ENCODE measurements at places on chromosomes 2 and 18.
A peak's percentile ranks its signal among the peaks of the same experiment; 100 is the strongest.

DNA sequence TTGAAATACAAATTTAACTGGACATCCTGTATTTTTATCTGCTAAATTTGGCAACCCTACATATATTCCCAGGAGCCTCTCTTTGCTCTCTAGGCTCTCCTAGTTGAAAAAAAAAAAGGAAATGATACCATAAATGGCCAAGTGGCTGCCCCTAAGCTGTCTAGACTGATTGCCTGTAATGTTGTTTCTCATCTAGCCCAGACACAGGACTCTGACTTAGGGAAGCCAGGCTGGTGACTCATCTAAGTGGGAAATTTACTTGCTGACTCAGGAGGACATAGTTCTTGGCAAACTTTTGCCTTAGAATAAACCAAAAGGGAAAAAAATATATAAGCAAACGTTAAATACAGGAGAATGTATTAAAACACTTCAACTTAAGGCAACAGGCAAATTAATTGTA is 14.6 kb upstream of the ITGAV start:
- no peak for DNase-seq

DNA sequence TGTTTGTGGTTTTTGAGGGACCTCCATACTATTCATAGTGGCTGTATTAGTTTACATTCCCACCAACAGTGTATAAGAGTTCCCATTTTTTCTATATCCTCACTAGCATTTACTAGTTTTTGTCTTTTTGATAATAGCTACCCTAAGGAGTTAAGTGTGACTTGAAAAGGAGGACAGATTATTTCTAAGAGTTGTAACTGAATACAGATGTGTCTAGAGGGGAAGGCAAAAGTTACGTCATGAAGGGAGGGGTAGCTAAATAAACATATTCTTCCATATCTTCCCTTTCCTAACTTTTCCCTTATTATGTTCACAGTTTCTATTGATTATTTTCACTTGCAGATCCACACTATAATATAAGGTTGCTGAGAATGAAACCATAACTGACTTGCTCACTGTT is 1315.7 kb upstream of the ZEB2 start:
- DNase-seq = no peak

DNA sequence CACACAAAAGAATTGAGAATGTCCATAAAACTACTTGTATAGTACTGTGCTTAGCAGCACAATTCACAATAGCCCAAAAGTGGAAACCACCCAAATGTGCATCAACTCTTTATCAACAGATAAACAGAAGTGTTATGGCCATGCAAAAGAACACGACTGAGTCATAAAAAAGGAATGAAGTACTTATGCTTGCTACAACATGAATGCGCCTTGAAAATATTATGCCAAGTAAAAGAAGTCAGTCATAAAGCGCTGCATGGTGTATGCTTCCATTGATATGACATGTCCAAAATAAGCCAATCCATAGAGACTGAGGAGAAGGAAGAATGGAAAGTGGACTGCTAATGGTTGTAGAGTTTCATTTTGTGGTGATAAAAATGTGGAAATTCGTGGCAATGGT is 12.1 kb upstream of the MAP2 start:
- no peak for DNase-seq

DNA sequence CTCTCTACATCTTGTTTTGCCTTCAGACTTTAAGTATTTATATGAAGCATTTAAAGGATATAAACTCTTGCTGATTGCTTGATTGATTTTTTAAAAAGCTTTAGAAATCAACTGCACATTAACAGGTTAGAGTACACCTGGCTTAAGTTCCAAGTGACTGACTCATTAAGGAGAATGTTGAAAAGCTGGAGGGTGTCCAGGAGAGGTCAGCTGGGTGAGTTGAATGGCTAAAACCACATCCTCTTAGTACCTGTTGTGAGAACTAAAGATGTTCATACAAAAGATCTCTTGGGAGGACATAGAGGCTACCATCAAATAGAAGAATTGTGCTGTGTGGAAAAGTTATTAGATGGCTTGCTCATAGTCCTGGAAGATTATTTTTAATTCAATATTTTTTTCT is 206.8 kb downstream of the TXNL1 start:
- no peak for DNase-seq

DNA sequence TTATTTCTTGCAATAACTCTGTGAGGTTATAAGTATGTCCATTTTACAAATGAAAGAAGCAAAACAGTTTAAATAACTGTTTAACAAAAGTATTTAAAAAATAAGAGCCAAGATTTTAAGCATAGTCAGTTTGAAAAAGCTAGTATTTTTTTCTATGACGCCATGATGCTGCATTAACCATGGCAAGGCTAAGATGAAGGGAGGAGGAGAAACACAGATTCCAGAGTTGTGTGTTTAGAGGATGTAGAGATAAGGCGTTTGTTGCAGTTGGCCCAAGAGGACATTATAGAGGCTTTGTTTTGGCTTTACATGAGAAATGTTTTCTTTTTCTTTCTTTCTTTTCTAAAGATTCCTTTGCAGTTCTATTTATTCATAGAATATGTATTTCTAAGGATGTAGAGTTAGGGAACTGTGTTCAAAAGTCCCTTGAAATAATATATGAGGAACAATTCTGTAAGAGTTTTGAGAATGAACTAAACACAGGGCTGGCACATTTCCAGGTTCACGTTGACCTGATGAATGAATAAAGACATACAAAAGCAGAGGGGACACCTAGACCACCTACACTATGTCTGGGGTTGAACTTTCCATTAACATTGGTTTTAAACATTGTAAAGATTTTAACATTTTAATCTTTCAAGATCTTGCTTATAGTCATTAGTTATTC is 244.2 kb downstream of the KCNS3 start:
- no peak for DNase-seq

- no peak for DNase-seq
These were observed 284.4 kb downstream of the RBM43 start for GRCh38 chr2:150977296-150977695.

DNA sequence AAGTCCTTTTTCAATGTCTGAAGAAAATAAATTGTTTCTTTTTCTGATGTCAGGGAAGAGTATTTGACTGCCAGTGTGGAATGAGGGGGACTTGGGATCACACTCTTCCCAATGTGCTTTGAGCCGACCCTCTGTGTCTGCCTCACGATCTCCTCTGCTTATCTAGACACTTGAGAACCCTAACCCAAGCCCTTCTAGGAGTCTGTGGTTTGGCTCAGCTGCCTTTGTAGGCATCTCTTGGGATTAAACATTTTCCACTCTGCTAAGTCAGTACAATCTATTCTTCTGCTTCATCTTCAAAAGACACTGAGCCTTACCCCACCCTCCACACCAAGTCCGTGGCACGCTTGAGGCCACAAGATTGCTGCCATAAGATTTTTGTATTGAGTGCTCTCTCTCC is 19.4 kb downstream of the FAM110C start:
- no peak for DNase-seq

DNA sequence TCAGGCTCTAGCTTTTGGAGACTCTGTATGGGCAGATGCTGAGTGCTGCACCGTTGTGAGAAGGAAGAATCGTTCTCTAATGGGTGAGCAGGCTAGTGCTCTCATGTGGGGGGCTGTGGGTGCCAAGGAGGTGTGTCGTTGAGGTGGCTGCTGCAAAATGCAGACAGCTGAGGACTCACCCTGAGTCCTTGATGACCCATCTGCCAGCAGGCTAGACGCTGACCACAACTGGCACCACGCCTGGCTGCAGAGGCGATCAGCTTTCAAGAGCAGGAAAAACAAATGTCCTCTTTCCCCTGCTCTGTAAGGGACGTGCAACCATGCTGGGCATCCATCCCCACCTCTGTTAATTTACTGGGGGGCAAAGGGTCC is 48.2 kb downstream of the HAUS1 start:
- no peak for DNase-seq

DNA sequence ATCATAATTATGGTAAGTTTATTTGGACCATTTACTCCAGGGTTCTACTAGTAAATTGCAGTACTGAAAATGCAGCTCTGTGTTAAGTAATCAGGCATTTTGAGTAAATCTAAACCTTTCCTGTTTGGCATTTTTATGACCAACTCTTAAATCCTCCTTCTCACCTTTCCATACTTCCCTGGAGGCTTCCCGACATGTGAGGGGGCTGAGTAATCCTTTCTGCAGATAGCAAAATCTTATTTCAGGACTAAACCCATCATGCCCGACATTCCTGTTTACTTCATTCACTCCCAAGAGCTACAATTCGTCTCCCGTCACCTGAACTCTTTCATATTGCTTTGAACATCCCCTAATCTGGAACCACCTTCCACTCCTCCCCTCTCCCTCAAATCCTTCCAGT is 296.6 kb downstream of the IKZF2 start:
- no peak for DNase-seq

DNA sequence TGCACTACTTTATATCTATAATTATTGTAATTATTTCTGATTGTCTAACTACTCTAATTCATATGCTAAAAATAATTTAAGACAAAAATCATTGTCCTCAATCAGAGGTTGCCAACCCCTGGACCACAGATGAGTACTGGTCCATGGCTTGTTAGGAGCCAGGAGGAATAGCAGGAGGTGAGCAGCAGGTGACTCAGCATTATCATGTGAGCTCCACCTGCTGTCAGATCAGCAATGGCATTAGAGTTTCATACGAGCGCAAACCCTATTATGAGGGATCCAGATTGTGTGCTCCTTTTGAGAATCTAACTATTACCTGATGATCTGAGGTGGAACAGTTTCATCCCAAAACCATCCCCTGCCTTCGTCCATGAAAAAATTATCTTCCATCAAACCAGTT is 1434.4 kb downstream of the LRP1B start:
- DNase-seq = peak; percentile 21

GRCh38 chr2:240960309-240960970 is 38.0 kb upstream of the SNED1 start:
- no peak for DNase-seq

DNA sequence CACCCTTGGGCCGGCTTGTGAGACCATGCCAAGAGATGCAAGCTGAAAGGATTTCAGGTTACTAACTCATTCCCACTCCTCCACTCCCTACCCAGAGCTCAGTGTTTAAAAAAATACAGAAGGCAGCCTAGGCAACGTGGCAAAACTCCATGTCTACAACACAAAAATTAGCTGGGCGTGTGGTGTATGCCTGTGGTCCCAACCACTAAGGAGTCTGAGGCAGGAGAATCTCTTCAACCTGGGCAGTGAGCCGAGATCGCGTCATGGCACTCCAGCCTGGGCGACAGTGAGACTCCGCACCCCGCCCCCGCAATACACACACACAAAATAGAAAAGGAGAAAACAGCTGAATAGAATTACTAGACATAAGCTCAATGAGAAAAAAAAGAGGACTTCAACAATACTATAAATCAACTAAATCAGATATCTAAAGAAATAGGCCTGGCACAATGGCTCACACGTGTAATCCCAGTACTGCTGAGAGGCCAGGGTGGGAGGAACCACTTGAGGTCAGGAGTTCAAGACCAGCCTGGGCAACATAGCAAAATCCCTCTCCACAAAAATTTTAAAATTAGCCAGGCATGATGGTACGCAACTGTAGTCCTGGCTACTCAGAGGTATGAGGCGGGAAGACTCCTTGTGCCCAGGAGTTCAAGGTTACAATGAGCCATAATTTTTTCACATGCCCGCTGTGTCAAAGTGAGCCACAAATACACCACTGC is 10.1 kb downstream of the IWS1 start:
- no peak for DNase-seq

DNA sequence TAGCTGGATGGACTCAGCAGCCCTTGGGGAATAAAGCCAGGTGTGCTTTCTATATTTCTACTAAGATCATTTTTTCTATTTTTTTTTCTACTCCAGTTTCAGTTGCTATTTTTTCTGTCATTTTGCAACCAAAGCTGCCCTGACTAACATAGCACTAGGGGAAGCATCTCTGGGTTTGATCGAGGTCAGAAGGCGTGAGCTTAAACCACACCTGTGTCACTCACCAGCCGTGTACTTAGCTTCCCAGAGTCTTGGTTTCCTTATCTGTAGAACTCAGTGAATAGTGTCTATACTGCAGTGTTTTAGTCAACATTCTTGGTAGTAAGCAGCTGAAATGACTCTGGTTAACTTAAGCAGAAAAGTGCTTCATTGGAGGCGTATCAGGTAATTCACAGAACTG is 489.6 kb upstream of the SPRED2 start:
- DNase-seq = no peak

GRCh38 chr2:156784020-156784701 is 348.0 kb downstream of the GPD2 start:
- DNase-seq = peak; percentile 93

- no peak for DNase-seq
These were observed 1.4 kb downstream of the EHBP1 start for GRCh38 chr2:62706721-62707521.

DNA sequence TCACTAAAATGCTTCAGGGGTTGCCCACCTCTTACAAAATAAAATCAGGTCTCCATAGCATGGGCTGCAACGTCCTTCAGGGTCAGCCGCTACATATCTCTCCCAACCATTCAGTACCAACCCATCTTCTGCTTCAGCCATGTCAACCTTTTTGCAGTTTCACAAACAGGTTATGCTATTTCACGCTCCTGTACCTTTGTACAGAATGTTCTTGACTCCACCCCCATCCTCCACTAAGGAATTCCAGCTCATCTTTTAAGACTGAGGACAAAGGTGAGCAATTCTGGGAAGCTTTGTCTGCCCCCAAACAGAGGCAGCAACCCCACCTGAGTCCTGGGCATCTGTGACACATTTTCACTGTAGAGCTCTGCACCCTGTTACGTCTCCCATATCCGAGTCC is 8.8 kb upstream of the EVA1A start:
- no peak for DNase-seq

GRCh38 chr18:47075098-47075883 is 39.9 kb upstream of the ELOA2 start:
- DNase-seq = no peak

GRCh38 chr18:76482267-76482666 is 12.8 kb downstream of the ZNF516 start:
- DNase-seq = no peak

GRCh38 chr18:9700261-9700796 is 7.8 kb upstream of the RAB31 start:
- no peak for DNase-seq

- DNase-seq = no peak
These were observed 27.8 kb upstream of the SERTAD2 start for GRCh38 chr2:64681479-64681967.

DNA sequence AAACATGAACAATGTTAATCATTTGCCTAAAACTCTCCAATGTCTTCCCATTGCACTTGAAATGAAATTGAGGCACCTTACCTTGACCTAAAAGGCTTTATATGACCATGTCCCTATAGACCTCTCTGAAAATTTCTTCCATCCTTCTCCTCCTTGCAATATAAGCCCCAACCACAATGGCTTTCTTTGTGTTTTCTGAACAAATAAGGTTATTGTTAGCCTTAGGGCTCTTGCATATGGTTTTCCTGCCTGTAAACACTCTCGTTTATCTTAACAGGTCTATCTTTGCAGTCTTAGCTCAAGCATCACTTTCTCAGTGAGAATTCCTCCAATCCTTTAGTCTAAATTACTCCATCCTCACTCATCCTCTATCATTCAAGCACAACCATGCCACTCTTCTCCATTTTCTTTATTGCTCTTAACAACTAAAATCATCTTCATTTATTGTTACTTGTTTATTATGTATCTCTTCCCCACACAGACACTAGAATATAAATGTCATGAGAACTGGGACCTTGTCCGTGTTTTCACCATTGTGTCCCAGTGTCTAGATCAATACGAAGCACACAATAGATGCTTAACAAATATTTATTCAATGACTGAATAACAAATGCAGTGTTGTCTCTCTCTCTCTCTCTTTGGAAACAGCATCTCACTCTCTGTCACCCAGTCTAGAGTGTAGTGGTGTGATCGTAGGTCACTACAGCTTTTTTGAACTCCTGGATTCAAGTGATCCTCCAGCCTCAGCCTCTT is 129.3 kb downstream of the RDH14 start:
- DNase-seq = no peak

Measured in NCI-H2171 (cell line).